ENCODE measurements at places on chromosomes 5 and 9. TPM values are rescaled to one million over a fixed set of nuclear protein-coding genes. Genes with fewer than 3 reads are reported as not detected.

LTC4S gene
- not detected for total RNA-seq

PPP1R26 gene
- 11.5 TPM for total RNA-seq

PFN3 gene
- total RNA-seq, result not detected

GBGT1 gene
- 0.32 TPM for total RNA-seq

FABP6 gene
- not detected for total RNA-seq

SMIM33 gene
- total RNA-seq, result not detected

S100Z gene
- total RNA-seq, result not detected

CTXN3 gene
- not detected for total RNA-seq

TUSC1 gene
- 6.8 TPM for total RNA-seq

SIT1 gene
- not detected for total RNA-seq

CCDC187 gene
- not detected for total RNA-seq

ORM2 gene
- total RNA-seq, result not detected

All from bladder microvascular endothelial cell (primary cell).